ENCODE measurements at places on chromosomes 7 and 10.

DNA sequence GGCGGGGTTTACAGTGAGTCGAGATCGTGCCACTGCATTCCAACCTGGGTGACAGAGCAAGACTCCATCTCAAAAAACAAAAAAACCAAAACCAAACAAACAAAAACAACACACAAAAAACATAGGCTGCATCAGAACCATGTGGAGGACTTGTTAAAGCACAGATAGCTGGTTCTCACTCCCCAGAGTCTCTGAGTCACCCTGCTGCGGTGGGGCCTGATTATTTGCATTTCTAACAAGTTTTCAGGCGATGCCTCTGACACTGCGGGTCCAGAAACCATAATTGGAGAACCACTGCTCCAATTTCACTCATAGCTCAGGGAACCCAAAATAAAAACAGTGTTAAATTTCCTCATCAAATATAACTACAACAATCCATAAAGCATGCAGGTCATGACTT lies 816.7 kb downstream of the MAGI2 start:
- no peak for DNase-seq

- no peak for DNase-seq
Measured at GRCh38 chr10:87053111-87053510, 33.0 kb downstream of the FAM25A start.

DNA sequence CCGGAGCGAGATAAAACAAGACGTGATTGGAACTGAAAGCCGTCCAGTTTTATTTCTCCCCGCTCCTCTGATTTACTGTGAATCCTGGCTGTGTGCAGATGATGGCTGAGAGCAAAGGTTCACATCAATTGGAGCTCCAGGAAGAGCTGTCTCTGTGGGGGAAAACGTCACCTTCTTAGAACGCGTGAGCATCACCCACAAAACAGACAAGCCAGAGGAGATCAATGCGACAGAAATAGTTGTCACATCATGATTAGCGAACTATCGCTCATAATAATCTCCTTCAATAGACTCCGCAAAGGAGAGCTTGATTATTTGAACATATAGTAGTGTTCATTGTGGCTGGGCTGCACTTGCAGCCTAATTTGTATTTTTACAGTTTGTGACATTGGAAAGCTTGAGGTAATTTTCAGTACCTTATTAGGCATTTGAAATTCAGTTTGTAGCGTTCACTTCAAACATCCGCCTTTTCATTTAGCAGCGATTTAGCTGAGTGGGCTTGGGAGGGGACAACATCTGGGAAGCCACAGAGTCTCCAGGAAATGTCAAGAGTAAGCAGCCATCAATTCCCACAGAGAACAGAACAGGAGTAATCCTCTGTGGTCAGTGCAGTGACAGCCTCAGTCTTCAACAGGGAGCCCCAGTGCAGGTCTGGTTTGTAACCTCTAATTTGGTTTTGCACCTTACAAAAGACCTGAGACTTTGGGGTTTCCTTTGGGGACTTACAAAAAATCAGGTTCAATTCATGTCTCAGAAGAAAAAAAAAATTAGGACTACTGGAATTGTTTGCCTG lies 276.8 kb upstream of the PFKP start:
- no peak for DNase-seq

GRCh38 chr10:16819436-16819835 lies 2.2 kb upstream of the RSU1 start:
- no peak for DNase-seq

GRCh38 chr7:47938574-47939165 lies 9.6 kb downstream of the PKD1L1 start:
- no peak for DNase-seq

- no peak for DNase-seq
Measured at GRCh38 chr10:44261296-44261695, 123.6 kb downstream of the CXCL12 start.

GRCh38 chr7:138838166-138838565 lies 40.2 kb upstream of the ATP6V0A4 start:
- no peak for DNase-seq

Measured in omental fat pad (tissue), 4 donors.